ENCODE measurements at places on chromosomes 11 and 22. TPM values are rescaled to one million over a fixed set of nuclear protein-coding genes. Genes with fewer than 3 reads are reported as not detected.

CHRM1 gene
- total RNA-seq, result not detected

CBL gene
- 16.5 TPM for total RNA-seq

SUSD2 gene
- 8.9 TPM for total RNA-seq

WT1 gene
- 8.5 TPM for total RNA-seq

OR8D1 gene
- under 0.01 TPM for total RNA-seq

DSCAML1 gene
- not detected for total RNA-seq

OR52I2 gene
- total RNA-seq, result not detected

ESAM gene
- total RNA-seq, result 5.6 TPM

TSKU gene
- 71.6 TPM for total RNA-seq

All from epithelial cell of alveolus of lung (primary cell).